ENCODE measurements at places on chromosomes 1 and 21.

DNA sequence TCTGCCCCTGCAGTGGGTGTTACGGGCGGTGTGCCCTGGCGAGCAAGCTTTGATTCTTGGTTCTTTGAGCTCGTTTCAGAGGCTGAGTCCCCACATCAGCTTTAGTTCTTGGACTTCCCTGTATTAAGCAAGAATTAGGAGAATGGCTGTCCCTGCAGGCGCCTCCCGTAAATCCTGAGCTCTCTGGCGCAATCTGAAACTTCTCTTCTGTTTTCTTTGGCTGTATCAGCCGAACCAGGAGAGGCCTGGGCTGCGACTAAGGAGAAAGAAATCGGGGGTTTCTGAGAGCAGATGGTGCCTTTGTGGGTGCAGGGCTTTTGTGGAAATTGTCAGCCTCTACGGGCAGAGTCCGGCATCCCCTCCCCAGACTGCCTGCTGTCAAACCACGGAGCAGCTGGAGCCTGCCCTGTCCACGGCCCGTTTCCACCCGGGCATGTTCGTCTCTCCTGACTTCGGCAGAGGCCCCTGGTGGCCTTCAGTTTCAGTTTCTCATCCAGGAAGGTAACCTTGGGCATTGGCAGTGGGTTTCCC, 17.9 kb downstream of the CSTB start:
- no peak for DNase-seq

DNA sequence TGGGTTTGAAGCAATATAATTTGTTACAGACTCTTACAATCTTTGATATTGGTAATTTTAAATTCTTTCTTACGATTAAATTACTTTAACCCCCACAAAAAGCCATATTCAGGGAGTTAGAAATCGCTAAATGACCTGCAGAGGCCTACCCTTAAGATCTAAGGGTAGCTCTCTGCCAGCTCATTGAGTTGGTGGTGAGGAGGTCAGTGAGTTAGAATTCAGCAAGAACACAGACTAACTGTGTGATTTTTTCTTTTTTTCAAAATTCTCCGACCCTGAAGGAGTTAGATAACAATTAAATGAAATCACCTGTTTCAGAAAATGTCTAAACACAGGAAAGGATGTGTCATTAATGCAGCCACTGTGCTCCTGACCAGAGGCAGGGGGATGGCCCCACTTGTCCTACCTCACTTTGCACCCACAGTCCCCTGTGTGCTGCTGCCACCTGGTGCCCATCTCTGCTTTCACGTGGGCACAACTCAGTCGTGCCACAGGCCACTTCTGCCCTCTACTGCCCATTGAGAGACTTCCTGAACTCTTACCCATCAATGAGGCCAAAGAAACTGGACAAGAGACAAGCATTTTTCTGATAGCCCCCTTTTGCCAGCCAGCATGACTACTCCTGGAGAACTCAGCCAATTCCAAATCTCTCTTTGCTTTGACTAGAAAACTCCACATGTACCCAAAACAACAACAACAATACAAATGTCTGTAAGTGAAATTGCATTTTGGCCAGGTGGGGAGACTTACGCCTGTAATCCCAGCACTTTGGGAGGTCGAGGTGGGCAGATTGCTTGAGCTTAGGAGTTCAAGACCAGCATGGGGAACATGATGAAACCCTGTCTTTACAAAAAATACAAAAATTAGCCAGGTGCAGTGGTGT, 8.4 kb downstream of the CFAP45 start:
- peak; percentile 83 for DNase-seq

- no peak for DNase-seq
Measured at GRCh38 chr1:11961230-11961629, 19.0 kb upstream of the MFN2 start.

DNA sequence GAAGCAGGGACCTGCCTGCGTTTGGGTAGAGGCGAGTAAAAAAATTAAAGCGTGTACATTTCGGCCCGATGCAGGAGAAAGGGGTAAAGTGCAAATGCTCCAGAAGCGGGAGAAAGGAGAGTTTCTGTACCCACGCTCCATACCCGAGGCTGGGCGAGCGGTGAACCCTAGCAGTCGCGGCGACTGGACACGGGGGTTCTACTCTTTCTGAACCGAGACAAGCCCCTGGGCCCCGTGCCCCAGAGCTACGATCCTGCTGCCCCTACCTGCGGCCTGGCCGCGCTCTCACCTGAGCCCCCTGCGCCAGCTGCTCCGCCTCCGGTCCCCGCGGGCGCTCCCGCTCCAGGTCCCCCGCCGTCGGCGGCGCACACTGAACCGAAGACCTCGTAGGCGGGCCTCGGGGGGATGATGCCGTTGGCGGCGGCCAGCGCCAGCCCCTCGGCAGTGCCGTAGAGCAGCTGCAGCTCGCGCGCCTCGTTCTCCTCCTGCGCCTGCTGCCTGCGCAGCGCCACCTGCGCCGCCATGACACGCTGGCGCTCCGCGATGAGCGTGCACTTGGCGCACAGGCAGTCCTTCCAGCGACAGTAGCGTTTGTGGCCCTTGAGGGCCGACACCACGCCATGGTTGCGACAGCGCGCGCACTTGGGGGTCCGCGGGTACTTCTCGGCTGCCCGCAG, 2.4 kb downstream of the DMRTA2 start:
- no peak for DNase-seq

GRCh38 chr1:111848852-111849545, 93.3 kb downstream of the DDX20 start:
- DNase-seq: no peak

DNA sequence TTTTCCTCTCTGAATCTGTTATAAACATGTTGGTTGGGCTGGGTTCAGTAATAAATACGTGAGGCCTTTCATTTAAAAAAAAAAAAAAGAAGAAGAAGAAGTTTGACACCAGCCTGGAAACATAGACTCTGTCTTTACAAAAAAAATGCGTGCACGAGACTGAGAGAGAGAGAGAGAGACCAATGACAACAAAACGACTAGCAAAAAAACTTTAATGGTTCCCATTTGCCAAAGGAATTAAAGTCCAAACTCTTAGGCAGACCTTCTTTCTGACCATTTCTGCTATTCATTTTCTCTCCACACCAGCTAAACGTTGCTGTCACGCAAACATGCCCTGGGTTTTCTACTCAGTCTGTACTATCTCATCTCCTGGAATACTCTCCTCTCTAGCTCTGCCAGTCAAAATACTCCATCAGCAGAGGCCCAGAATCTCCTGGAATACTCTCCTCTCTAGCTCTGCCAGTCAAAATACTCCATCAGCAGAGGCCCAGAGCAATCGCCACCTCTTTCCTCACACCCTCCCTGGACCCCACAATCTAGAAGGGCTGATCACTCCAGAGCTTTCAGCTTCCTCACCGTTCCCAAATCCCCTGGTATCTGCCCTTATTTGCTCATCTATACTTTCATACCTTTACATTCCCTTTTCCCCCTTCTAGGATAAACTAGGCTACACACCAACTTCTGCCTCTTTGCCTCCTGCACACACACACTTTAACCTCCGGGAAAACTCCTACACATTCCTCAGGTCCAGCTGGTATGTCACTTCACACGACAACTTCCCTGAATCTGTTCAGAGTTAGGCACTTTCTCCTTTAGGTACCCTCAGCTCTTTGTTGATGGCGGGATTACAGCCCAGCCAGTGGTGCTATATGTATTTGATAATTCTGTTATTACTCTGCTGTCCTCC, 100.0 kb downstream of the CDC7 start:
- no peak for DNase-seq

DNA sequence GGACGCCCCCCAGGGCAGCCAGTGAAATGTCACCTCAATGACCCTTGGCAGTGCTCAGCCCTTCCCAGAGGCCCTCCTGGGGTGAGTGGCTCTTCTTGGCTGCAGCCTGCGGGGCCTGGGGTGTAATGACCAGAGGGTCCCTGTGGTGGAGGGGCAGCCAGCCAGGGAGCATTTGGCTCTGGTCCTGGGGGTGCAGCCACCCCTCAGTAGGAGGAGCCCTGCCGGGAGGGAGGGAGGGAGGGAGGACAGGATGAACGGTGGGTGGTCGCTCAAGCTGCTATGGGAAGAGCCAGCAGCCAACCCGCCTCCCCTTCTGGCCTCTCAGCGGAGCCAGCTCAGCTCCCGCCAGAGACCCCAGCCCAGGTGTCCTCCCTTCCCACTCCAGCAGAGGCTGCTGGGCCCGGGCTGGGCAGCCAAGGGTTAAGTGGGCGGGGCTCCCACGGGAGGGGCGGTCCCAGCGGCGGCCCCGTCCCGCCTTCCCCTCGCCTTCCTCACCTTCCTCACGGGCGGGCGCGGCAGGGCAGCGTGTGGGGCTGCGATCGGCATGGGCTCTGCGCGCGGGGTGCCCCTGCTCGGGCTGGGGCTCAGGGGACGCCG, 9.0 kb upstream of the PLCH2 start:
- DNase-seq: peak; percentile 23

DNA sequence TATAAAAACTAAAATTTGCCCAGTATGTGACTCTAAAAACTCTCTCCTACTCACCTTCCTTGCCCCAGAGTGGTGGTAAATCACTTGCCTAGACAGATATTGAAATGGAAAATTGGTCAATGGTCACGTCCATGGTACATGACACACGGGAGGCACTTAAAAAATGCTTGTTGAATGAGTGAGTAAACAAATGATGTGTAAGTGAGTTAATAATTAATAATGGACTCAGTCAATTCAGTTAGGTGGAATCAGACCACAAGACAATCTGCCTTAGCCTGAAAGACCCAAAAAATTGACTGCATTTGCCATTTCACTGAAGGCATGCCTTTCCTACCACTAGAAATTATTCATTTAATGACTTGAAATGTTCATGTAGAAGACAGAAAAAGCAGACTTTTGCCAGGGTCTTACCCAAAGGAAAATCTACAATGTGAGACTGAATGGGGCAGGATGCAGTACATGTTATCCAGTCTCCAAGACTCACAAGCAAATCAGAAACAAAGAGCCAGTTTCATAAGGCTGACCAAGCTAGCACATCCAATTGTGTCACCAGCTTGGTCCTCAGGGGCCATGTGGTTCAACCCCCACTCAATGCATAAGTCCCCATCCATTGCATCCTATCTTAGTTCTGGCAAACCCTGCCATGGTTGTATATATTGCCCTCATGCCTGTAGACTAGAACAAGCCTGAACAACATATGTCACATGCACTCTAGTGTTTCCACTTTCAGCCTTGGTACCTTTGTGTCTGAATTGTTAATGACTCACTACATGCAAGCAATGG, 73.6 kb downstream of the TBX15 start:
- no peak for DNase-seq

GRCh38 chr1:4585216-4585615, 69.2 kb upstream of the AJAP1 start:
- DNase-seq: peak; percentile 11

GRCh38 chr1:213939888-213940287, 47.9 kb upstream of the PROX1 start:
- DNase-seq: no peak

- DNase-seq: no peak
Measured at GRCh38 chr1:182056601-182057366, 4.7 kb downstream of the ZNF648 start.

DNA sequence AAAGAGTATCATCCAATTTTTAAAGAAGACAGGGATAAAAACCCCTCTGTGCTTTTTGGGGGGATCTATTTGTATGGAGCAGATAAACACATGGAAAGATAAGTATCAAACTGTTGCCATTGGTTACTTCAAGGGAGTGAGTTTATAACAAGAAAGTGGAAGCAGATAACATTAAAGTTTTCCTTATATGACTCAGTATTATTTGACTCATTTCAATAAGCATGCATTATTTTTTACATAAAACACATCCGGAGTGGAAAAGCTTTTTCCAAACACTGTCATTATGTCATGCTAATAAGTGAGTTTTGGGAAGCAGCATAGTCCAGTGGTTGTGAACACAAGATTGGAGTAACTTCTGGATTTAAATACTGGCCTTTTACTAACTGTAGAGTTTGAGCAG, 452.2 kb downstream of the LTN1 start:
- DNase-seq: no peak
